ENCODE measurements at places on chromosomes 5 and 9.
A peak's percentile ranks its signal among the peaks of the same experiment; 100 is the strongest.

GRCh38 chr5:94575196-94575595, 43.2 kb downstream of the KIAA0825 start:
- DNase-seq: no peak

DNA sequence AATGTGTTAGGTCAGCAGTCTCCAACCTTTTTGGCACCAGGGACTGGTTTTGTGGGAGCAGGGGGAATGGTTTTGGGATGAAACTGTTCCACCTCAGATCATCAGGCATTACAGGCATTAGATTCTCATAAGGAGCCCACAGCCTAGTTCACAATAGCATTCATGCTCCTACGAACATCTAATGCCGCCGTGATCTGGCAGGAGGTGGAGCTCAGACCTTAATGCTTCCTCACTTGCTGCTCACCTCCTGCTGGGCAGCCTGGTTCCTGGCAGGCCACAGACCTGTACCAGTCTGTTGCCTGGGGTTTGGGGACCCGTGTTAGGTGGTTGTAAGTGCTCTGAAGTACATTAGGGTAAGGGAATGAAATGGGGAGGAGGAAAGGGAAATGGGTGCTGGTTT, 9.7 kb upstream of the CTNNA1 start:
- no peak for DNase-seq

- DNase-seq: no peak
Measured at GRCh38 chr9:122814545-122814944, 13.8 kb downstream of the PDCL start.

GRCh38 chr5:39199335-39199734, 20.0 kb downstream of the FYB1 start:
- DNase-seq: no peak

DNA sequence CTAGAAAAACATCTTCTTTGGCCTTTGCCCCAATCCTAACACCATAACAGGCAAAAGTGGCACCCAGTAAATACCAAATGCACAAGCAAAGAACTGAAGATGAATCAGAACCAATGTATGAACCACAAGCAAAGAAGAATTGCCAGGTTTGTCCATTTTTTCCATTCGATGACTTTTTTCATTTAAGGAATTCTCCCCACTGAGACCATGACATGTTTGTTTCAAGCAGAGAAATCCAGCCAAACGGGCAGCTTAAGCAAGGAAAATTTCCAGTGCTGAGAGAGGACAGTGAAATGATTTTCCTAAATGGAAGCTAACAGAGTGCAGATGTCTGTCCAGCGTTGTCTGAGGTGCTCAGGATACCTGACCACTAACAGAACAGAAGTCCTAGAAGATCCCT, 203.7 kb downstream of the ADAMTS12 start:
- DNase-seq: peak; percentile 43

- DNase-seq: no peak
Measured at GRCh38 chr5:123207081-123207537, 118.1 kb downstream of the PRDM6 start.

DNA sequence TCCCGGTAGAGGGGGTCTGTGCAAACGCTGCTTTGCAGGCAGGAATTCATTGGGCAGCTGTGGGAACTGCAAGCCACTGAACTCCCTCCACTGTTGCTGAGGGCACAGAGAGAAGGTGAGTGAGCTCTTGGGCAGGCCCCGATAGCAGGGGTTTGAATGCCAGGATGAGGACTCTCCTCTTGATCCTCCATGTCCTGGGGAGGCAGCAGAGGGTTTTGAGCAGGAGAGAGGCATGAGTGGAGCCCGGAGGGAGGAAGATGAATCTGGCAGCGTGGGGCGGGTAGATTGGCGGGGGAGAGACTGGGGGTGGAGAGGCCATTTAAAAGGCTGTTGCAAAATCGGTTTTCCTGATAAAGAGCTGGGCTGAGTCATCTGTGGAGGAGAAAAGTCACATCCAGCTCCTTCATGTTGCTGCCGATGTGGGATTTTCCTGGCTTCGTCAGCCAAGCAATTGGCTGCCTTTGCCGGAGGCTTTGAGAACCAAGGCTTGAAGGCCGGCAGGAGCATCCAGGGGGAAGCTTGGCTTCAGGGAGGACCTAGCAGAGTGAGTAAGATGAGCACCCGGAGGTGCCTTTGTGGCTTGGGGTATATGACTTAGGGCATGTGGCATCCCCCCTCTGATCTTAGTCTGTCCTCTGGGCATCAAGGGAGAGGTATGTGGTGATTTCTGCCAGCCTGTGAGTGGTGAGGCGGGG, at the start of gene SYNPO:
Gene SYNPO (plus strand): TSS at position 350 of the 695 bp plus-strand sequence. CDS start 7,616 bp downstream, outside the sequence.
- DNase-seq: peak; percentile 99

GRCh38 chr9:86975036-86975435, 27.7 kb upstream of the GAS1 start:
- DNase-seq: no peak
